A549 treated with dexamethasone at 1 μM for 4 hours (cell line): ENCODE measurements at places on chromosomes 13 and 19. TPM values are rescaled to one million over a fixed set of nuclear protein-coding genes. Genes with fewer than 3 reads are reported as not detected.

PEAK3 gene
- total RNA-seq: 0.15 to 0.41 TPM (median 0.31 TPM) in 5 replicates

AXL gene
- total RNA-seq: 86.6 to 117 TPM (median 114 TPM) in 5 replicates

SIPA1L3 gene
- 30.3 to 47.4 TPM (median 42.3 TPM) in 5 replicates for total RNA-seq

PABPC3 gene
- total RNA-seq: 0.14 to 0.22 TPM (median 0.21 TPM) in 5 replicates

CCL25 gene
- total RNA-seq: not detected in 5 replicates

RFC3 gene
- total RNA-seq: 25.8 to 31.5 TPM (median 27.7 TPM) in 5 replicates
